A549 treated with Hydrocortisone at 1 μM for 4 hours (cell line): ENCODE measurements at places on chromosomes 11 and 22. TPM values are rescaled to one million over a fixed set of nuclear protein-coding genes. Genes with fewer than 3 reads are reported as not detected.

The IFTAP gene
- total RNA-seq = 14.9 to 19.4 TPM (median 17.7 TPM) in 5 replicates

The GLB1L2 gene
- 1.9 to 2.2 TPM (median 2.0 TPM) in 5 replicates for total RNA-seq

The AQP11 gene
- total RNA-seq = 1.2 to 1.9 TPM (median 1.3 TPM) in 5 replicates

The ABTB2 gene
- 35.1 to 44.8 TPM (median 38.5 TPM) in 5 replicates for total RNA-seq

The GGTLC2 gene
- total RNA-seq = not detected in 5 replicates

The KDM4E gene
- not detected in 5 replicates for total RNA-seq

The RASD2 gene
- 0.68 to 0.84 TPM (median 0.82 TPM) in 5 replicates for total RNA-seq

The PARVB gene
- total RNA-seq = 35.6 to 45.1 TPM (median 42.1 TPM) in 5 replicates

The UBQLN3 gene
- total RNA-seq = not detected in 5 replicates

The PVALB gene
- total RNA-seq = not detected in 5 replicates

The PHOX2A gene
- not detected in 5 replicates for total RNA-seq
